ENCODE measurements at places on chromosomes 16 and 17.
A peak's percentile ranks its signal among the peaks of the same experiment; 100 is the strongest.

- no peak for DNase-seq
Measured at GRCh38 chr17:48483004-48483403, 47.8 kb downstream of the HOXB1 start.

- no peak for DNase-seq
Measured at GRCh38 chr17:81402530-81402941, 7.3 kb downstream of the BAHCC1 start.

DNA sequence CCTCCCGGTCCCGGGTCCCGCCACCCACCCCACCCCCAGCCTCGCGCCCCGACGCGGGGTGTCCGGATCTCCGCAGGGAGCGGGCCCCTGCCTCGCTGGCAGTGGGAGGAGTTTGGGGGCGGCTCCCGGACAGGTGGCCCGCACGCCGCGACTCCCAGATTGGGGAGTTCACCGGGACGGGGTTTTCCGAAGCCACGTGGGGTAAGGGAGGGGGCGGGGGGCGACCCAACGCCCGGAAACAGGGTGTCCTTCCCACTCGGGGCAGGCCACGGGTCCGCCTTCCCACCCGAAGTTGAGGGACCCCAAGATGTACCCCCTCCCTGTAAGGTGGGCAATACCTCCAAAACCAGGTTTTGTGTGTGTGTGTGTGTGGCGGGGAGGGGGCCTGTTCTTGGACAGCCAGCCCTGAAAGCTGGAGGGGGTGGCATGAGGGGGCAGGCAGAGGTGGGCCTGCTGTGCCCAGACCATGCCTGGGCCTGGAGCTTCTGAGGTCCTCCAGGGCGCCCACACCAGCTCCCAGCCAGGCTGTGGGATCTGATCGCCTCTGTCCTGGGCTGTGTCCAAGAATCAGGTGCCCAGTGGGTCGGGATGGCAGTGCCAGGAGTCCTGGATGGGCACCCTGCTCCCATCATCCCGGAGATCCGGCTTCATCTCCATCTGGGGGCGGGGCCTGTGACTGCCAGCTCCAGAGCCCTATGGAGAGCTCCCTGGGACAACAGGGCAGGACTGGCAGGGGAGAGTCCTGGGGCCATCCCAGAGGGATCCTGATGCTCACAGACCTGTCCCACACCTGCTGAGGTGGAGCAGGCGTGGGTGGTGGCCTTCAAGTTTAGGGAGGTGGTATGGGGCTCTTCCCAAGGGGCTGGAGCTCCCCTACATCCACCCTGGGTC, 767 bp downstream of the SYNGR2 start:
- peak; percentile 74 for DNase-seq

DNA sequence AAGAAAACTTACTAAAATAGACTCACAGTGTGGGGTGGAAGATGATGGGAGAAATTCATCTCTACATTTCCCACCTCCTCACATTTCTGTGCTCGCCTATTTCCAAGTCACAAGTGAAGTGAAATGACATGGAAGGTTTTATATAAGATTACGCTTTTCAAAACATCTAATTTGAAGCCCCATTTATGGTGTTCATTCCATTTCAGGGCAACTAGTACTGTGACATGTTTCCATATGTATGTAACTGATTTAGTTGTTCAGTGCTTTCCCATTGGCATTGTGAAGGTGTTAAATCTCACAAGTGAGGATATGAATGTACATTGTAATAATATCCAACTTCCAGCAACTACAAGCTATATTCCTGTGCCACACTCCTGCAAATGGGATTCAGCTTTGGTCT, 1174.8 kb downstream of the CDH11 start:
- DNase-seq, result no peak

GRCh38 chr17:78598013-78598471, 20.8 kb upstream of the DNAH17 start:
- no peak for DNase-seq

DNA sequence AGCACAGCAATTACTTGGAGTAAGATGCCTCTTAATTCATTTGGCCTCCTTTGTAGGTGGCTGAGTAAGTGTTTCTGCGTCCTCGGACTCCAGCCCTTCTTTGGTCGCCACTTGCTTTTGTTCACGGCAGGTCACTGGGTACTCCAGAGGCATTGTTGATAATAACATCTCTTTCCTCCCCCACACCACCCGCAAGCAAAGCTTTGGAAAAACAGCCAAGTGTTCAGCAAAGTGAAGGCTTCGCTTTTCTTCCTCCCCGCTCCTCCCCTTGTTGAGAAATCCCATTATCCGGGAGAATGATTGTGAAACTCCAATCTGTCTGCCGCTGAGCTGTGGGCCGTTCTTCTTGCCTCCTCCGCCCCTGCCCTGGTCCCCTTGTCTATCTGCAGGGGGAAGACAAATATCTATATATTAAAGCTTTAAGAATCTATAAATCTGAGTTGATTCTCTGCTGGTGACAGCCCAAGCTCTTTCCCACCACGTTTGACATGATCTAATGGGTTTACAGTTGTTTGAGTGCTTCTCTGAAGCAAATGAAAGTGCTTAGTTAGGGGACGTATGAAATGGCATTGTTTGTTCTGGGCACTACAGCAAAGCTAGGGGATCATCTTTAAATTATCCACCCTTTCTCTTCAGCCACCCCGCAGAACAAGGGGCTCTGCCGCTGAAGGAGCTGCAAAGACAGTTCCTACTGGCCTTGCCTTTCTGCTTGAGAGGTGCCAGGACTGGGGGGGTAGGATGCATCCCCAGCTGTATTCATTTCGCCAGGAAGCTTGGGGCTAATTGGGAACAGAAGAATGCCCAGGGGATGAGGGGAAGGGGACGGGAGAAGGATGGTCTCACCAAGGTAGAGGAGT, 167.1 kb downstream of the CCDC182 start:
- DNase-seq, result peak; percentile 49

DNA sequence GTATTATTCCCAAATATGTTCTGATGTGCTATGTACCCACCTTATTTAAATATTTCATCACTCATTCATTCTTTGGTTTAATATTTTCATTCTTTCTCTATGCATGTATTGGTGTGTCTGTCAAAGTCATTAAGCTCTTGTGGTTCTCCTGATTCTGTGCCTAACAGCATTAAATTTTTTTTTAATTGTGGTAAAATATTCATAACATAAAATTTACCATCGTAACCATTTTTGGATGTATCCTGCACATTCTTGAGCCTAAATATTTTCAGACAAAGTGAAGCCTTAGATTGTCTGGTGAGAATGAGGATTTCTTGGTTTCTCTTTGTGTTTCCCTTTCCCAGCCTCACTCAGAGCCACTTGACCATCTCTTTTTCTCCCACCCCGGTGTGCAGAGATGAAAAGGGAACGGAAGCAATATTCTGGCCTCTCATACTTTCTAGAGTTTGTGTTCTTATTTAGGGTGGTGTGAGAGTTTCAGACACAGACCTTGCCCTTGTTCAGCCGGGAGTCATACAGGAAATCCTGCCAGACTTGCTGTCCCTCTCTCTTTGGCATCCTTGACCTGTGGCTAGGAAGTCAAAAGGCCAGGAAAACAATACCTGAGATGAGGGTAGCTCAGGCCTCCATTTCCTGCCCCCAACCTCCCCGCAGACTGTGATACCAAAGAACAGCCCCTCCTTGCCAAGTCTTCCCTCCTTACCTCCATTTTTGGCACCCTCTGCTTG, 4.9 kb downstream of the CCL5 start:
- DNase-seq, result no peak

DNA sequence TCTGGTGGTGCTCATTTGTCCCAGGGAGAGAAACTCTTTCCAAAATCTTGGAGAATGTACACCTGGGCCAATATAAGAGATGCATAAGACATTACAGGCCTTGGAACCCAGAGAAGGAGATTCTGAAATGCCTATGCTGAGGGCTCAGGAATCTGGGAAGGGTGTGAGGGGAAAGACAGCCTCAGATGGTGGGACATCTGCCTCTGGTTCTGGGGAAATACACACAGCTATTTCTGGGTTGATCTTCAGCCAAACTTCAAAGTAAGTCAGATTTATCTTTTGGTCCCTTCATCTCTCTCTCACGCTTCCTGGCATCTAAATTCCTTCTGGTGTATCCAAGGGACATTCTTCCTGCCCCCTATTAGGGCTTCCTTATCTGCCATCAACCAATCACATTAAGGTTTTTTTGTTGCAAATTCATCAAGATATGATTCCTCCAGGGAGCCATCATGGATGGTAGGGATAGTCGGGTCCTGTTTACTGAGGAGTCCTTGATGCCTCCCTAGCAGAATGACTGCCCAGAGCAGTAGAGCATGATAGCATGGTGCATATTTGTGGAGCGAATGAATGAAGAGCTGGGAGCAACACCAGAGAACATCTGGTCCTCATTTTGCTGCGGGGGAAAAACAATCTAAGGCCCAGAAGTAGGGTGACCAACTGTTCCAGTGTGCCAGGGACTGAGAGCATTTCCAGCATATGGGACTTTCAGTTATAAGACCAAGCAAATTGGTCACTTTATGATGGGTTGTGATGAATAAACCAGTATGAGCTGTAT, 35.7 kb upstream of the DYNLL2 start:
- DNase-seq, result no peak
